ENCODE measurements at places on chromosomes 6 and 20.
A peak's percentile ranks its signal among the peaks of the same experiment; 100 is the strongest.

DNA sequence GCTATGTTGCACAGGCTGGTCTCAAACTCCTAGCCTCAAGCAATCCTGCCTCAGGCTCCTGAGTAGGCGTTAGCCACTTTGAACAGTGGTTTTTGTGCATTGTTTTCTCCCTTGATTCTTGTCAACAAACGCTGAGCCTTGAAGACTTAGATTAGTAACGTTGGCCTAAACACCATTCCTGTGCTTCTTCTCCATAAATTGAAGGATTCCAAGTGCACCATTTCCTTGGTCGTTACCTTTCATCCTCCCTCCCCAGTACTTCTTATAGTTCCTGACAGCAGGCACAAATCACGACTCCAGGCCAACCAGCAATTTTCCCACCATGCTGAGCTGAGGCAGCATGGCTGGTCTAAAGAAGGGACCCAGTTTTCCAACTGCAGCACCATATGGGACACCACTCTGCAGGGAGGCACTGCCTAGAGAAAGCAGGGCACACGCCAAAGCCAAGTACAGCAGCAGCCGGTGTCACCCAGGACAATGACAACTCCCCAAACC, 8.9 kb downstream of the RPS10 start:
- no peak for DNase-seq

- no peak for DNase-seq
Measured at GRCh38 chr6:28537509-28538140, 11.9 kb downstream of the GPX5 start.

GRCh38 chr6:54043360-54043759, 67.9 kb upstream of the MLIP start:
- no peak for DNase-seq

- no peak for DNase-seq
Measured at GRCh38 chr20:52309181-52309580, 117.6 kb upstream of the ZFP64 start.

DNA sequence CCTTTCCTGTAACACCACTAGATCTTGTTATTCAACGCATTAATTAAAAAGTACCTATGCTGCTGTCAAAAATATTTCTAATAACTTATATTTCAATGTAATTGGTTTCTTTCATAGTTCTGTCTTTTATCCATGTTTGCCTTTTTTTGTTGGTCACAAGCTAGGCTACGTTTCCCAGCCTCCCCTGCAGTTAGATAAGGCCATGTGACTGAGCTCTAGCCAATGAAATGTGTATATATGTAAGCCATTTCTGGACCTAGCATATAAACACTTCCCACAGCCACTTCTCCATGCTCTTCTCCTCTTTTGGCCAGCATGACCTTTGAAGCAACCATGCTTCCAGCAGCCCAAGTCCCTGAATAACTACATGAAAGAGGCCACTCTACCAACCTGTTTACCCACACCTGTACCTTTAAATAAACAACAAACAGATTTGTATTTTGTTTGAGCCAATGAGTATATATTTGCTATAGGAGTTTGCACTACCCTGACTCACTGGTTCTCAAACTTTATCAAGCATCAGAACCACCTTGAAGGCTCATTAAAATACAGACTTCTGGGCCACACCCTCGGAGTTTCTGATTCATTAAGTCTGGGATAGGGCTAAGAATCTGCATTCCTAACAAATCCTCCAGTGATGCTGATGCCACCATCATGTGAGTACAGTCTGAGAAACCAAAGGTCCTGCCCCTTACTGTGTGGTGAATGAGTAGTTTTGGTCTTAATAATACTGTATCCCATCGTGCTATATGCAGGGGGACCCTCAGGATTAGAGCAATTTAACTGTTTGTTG, 45.6 kb upstream of the BEND6 start:
- DNase-seq, result peak; percentile 45

DNA sequence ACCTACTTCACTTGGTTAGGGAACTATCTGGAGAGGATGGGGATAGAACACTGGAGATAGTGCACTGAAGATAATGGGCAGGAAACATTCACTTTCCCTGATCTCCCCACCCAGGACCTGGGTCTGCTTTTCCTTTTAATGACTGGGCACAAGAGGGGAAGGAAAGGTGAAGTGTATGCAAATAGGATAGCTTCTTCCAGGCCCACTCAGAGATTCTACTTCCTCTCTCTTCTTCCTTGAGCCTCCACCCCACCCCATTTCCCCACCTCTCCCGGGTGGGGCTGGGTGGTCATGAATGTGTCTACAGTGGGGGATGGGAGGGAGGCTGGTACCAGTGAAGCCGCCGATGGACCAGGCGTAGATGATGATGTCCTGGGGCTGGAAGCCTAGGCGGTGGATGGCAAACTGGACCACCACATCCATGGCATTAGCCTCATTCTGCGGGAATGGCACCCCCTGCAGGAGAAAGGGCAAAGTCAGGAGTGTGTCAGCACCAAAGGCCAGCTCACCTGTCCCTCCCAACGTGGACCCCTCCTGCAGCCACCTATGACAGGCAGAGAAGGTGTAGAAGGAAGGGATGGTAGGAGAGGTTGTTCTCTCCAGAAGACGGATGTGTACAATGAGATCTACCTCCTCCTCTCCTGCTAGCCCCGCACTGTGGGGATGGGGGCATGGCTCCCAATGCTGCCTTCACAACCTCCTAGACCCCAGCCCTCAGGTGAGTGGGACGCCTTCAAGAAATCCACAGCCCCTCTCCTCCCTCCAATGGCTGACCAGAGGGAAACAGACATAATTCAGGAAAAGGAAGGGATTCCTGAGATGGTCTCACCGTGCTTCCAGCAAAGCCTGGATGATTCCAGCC, 8.6 kb upstream of the LY6G5C start:
- no peak for DNase-seq

- DNase-seq, result no peak
Measured at GRCh38 chr6:29710281-29710941, 12.8 kb upstream of the HLA-F start.

DNA sequence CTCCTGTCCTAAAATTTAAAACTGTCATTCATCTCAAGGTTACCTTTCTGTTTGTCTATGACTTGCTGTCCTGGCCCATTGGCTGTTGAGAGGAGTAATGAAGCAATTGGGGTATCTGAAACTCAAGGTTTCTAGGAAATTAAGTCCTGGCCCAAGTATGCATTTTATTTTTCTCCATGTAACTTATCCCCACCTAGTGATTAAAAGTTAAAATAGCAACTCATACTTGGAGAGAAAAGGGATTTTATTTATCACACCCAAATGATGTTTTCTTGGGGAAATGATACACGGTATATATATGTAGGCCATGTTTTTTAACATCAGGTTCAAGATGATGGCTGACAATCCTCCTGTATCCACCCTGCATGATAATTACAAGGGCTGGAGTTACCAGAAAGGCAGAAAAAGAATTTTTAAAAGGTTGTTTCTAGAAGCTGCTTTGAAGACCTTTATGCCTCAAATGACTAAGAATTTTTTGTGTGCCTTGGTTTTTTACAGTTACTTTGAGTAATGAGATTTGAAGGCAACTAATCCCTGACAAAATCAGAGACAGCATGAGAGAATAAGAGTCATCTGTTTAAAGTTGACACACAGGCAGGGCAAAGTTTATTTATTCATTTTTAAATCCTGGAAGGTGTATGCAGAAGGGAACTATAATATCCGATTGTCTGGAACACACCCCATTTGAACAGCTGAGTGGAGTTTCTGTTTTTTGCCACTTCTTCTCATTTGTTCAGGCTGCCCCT, 28.9 kb upstream of the C6orf58 start:
- peak; percentile 22 for DNase-seq

DNA sequence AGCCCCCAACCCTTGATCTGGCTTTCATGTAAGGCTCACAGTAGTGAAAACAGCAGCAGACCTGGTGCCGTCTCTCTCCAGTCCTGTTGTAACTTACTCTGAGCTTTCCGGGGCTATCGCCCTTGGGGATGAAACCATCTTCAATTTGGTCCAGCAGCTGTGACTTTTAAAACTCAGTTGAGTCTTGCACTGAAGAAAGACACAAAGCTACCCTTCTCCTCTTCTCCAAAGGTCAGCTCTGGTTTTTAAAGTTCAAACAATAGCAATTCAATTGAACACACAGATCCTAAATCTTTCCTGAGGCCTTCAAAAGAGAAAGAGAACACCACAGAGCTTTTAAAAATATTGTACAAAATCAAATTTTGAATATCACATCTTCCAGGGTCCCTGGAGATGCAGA, 83.5 kb downstream of the SNX5 start:
- no peak for DNase-seq

DNA sequence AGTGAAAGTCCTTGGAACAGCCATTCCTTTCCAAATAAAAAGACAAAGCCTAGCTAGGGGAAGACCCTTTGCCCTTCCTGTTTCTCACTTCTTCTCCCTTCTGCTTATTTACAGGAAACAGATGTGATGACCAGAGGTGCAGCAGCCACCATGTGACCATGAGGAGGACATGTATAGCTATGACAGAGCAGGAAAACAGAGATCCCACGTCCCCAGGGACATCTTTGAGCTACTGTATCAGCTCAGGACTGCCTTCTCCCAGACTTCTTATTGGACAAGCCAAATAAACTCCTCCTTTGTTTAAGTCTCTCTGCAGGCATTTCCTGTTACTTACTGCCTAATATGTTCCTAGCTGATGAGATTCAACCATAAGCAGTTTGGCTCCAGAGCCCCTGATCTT, 133.1 kb upstream of the MLN start:
- no peak for DNase-seq

DNA sequence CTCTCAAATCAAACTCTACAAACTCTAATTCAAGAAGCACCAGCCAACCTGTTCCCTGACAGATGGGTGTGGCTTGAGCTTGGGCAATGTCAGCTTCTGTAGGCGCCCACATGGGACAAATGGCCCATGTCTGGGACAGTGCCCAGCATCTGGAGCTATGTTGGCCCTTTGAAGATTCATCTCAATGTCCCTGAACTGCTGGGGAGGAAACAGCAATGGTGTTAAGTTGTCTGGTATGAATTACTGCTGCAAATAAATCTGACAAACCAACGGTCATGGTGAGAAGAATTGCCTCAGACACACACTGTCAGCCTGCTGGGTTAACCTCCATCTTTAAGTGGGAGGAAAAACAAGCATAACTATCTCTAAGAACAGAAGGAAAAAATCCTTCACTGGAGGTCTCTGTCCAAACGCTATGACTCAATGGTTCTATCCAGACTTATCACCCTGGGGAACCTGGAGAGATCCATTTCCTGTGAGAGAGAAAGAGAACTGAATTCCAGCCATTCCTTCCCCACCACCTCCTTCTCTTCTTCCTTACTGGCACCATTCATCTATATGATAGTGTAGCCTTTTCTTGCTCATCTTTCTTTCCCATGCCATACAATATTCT, 274.9 kb downstream of the CDH26 start:
- no peak for DNase-seq

GRCh38 chr20:34060970-34061369, 51.1 kb downstream of the EIF2S2 start:
- DNase-seq, result no peak

- no peak for DNase-seq
Measured at GRCh38 chr6:169407325-169407724, 153.7 kb upstream of the THBS2 start.

DNA sequence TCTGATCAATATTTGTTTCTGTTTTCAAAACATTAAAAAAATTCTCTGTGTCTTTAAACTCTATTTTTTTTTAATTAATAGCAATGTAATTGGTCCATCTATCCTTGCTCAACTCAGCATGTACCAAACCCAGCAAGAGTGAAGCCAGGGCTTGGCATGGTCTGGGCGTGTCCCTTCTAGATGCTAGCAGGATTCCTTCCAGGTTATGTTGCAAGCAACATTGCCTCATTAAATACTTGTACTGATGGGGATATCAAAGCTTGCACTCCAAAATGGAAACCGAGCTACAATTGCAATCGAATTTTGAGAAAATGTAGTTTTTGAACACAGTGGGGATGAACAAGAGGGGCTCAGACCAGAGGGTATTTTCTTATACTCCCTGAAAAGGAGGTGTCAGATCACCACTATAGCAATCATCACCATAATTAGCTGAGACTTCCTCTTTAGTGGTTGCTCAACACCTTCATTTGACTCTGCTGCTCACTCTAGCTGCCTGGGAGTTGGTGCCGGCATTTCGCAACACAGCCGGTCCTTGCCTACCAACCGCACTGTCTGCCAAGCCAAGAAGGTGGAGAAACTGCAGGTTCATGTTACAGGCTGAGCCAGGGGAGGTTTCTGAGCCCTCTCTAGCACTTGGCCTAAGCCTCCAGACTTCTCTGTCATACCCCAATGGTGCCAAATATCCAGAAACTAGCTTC, 67.8 kb upstream of the RALGAPA2 start:
- no peak for DNase-seq

- no peak for DNase-seq
Measured at GRCh38 chr20:31497838-31498540, 16.3 kb upstream of the HM13 start.
